ENCODE measurements at places on chromosomes 4 and X.

- DNase-seq = no peak
Measured at GRCh38 chr4:143184217-143184502, 557 bp upstream of the USP38 start.

- DNase-seq = no peak
Measured at GRCh38 chr4:1051472-1051871, 40.0 kb downstream of the FGFRL1 start.

DNA sequence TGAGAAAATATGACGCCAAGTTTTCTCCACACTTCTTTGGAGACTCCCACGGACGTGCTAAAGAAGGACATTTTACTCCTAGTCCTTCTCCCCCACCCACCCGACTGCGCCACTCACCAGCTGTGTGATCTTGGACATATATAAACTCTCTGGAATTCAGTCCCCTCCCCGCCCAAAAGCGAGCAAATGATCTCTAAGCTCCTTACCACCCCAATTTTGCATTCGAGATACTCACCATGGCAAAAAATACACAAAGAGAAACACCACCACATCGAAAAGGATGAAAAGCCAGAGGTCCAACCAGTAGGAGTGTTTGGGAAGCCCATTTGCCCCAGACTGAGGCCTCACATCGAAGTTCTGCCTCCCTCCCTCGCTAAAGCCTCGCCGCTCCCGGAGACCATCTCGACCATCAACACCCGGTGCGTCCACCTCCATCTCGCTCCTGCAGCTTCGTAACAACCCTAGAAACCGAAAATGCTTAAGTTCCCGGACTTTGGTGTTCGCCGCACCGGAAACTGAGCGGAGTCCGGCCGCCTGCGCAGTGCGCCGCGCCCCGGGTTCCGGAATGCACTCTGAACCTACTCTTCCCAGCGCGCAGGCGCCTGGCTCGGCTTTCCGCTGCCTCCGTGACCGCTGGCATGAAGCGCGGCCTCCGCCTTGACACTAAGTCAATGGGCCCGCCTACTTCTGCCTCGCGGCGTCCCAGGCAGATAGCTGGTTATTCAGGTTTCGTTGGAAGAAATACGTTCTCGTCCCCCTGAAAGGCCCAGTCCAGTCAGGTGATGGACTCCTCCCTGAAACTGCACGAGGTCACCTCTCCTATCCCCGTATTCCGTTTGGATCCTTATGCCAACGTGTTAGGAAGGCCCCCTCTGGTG lies 21.6 kb downstream of the FABP2 start:
- peak; percentile 80 for DNase-seq

- DNase-seq = no peak
Measured at GRCh38 chrX:15646543-15646942, 18.1 kb downstream of the CLTRN start.

GRCh38 chr4:41058426-41058825 lies 155.9 kb downstream of the APBB2 start:
- DNase-seq = no peak

GRCh38 chrX:96126182-96126581 lies 558.5 kb upstream of the DIAPH2 start:
- no peak for DNase-seq

- peak; percentile 50 for DNase-seq
Measured at GRCh38 chr4:155582971-155583437, 83.6 kb upstream of the GUCY1A1 start.
